ENCODE measurements at places on chromosomes 16 and 17. TPM values are rescaled to one million over a fixed set of nuclear protein-coding genes. Genes with fewer than 3 reads are reported as not detected.

The ITGAL gene
- total RNA-seq: 3.3 TPM

GRCh38 chr17:77364381-77364911 lies 223.7 kb downstream of the SEC14L1 start:
- peak overlapping the region; percentile 68 for H3K27ac ChIP-seq
- no peaks in the 10 kb centered on the region for H3K27me3 ChIP-seq
- H3K4me3 ChIP-seq: no peak overlapping the region
- DNase-seq: no peak

The RASD1 gene
- total RNA-seq: 250 TPM

The CCL3 gene
- total RNA-seq: not detected

DNA sequence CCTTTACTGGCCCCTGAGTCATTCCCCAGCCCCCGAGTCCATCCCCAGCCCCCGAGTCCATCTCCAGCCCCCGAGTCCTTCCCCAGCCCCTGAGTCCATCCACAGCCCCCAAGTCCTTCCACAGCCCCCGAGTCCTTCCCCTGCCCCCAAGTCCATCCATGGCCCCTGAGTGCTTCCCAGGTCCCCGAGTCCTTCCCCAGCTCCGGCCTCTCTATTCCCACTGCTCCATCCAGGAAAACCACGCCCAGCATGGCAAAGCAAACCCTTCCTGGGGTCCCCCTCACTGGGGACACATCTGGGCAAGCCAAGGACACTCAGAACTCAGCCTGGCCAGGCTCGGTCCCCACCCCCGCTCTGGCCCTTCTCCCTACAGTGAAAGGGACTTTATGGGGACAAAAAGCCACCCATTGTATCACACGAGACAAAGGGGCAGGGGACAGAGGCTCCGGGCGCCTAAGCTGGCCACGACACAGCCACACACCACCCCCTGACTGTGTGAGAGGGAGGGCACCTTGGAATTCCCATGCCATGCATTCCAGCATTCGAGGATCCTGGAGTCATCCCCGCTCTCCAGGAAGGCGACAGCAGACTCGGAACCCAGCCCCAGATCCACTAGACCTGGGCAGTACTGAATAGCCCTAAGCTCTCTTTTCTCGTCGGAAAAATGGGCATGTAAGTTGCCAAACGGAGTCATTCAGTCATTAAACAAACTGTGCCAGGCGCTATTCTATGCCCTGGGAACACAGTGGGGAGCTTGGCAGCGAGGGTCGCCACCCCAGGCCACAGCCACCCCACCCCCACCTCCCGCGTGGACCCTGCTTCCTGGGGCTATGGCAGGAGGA lies 14.0 kb downstream of the PLLP start:
- no peak overlapping the region for H3K4me3 ChIP-seq
- no peak for DNase-seq
- H3K4me1 ChIP-seq: peaks cover 6% of the 10 kb centered on the region
- H3K27ac ChIP-seq: peak overlapping the region; percentile 89
- no peaks in the 10 kb centered on the region for H3K36me3 ChIP-seq

The ZNF263 gene
- 61.5 TPM for total RNA-seq

DNA sequence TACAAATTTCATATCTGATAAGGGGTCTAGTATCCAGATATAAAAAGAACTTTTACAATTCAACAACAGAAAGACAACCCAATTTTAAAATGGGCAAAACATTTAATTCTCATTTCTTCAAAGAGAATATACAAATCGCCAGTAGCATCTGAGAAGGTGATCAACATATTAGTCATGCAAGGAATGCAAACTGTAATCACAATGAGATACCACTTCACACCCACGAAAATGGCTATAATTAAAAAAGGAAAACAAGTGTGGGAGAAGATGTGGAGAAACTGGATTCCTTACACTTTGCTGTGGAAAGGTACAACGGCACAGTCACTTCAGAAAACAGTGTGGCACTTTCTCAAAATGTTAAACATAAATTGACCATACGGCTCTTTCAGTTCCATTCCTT lies 168.2 kb downstream of the VPS53 start:
- no peaks in the 10 kb centered on the region for H3K36me3 ChIP-seq
- no peak overlapping the region for H3K27ac ChIP-seq
- H3K4me3 ChIP-seq: no peak overlapping the region
- no peak for DNase-seq
- no peaks in the 10 kb centered on the region for H3K4me1 ChIP-seq

DNA sequence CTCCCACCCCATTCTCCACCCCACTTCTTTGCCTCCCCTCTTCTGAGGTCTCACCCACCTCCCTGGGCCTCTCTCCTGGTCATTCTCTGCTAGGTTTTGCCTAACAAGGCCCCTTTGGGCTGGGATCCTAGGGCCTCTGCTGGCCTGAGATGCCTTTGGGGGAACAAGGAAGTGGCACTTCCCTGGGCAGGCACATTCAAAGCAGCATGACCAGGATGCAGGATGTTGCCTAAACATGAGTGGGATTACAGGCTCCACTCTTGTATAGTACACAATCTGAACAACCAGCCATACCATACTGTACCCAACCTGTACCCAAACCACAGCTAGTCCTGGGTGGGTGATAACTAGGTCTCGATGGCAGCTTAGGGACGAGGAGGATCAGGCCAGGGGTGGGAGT lies 9.0 kb downstream of the GALK1 start:
- peak overlapping the region; percentile 16 for H3K27ac ChIP-seq
- no peaks in the 10 kb centered on the region for H3K27me3 ChIP-seq
- DNase-seq: no peak

DNA sequence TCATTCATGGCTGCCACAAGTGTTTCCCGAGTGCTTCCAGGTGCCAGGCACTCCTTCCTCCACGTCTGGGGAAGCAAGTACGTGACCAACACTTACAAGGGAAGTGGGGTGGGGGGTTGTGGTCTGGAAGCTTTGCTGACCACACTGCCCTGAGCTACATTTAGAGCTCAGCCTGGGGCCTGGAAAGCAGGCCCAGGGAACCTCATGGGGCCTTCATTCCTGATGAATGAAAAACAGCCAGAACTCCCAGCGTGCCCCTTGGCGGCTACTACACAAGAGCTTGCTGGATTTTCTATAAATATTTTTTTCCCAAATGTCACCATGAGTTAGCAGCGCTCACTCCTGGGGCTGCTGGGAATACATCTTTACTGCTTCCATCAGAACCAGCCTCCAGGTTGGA lies 73.3 kb downstream of the ABCC12 start:
- H3K4me1 ChIP-seq: no peaks in the 10 kb centered on the region
- no peak overlapping the region for H3K4me3 ChIP-seq
- no peak overlapping the region for H3K27ac ChIP-seq

DNA sequence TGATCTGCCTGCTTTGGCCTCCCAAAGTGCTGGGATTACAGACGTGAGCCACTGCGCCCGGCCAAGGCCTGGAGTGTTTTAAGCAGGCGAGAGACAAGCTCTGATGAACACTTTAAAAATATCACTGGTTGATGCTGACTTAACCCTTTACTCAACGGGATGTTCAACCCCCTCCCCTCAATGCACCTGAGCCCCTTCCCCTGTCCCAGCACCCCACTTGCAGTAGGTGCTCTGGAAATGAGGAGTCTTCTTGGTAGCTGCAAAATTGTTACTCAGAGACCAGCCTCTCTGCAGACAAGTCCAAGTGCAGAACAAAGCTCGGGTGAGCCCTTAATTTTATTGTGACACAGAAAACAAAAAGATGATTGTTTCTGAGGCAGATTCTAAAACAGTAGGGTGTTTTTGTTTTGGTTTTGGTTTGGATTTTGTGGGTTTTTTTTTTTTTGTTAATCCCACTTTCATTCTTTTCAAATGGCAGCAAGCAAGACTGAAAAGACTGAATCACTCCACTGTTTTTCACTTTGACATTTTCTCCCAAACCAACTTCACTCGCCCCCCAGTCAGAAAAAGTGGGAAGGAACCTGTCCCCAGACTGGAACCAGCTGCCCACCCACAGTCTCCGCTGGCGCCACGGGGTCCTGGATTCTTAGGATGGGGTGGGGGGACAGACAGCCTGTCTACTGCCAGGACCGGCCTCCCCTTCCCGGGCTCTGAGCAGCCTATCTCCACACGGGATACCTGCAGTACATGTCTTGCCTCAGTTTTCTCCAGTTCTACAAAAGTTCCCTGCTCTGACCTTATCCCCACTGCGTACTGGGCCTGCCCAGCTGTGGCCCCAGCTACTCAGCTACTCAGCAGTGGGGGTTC lies 5.2 kb upstream of the PLLP start:
- peak overlapping the region; percentile 60 for H3K27ac ChIP-seq
- H3K4me1 ChIP-seq: peaks cover 43% of the 10 kb centered on the region
- H3K4me3 ChIP-seq: no peak overlapping the region
- no peaks in the 10 kb centered on the region for H3K36me3 ChIP-seq
- H3K27me3 ChIP-seq: no peaks in the 10 kb centered on the region
- no peak for DNase-seq

GRCh38 chr17:77768248-77768852 lies 190.2 kb upstream of the TNRC6C start:
- H3K36me3 ChIP-seq: no peaks in the 10 kb centered on the region
- H3K4me1 ChIP-seq: no peaks in the 10 kb centered on the region
- H3K27me3 ChIP-seq: no peaks in the 10 kb centered on the region
- H3K27ac ChIP-seq: no peak overlapping the region
- no peak overlapping the region for H3K4me3 ChIP-seq
- no peak for DNase-seq

GRCh38 chr16:16992975-16993765 lies 477.6 kb downstream of the XYLT1 start:
- H3K4me1 ChIP-seq: no peaks in the 10 kb centered on the region
- H3K4me3 ChIP-seq: no peak overlapping the region
- H3K27me3 ChIP-seq: no peaks in the 10 kb centered on the region
- DNase-seq: no peak
- no peak overlapping the region for H3K27ac ChIP-seq

The DOC2B gene
- total RNA-seq: 13.5 TPM

GRCh38 chr16:86214326-86215232 lies 295.7 kb upstream of the FOXF1 start:
- H3K4me1 ChIP-seq: no peaks in the 10 kb centered on the region
- H3K27me3 ChIP-seq: no peaks in the 10 kb centered on the region
- no peak for DNase-seq
- no peak overlapping the region for H3K27ac ChIP-seq
- H3K36me3 ChIP-seq: no peaks in the 10 kb centered on the region

- H3K4me3 ChIP-seq: no peak overlapping the region
Observed at GRCh38 chr17:36934144-36934691, 3.1 kb upstream of the LHX1 start.

- DNase-seq: no peak
- no peaks in the 10 kb centered on the region for H3K27me3 ChIP-seq
- H3K4me3 ChIP-seq: no peak overlapping the region
- peaks cover 4% of the 10 kb centered on the region for H3K4me1 ChIP-seq
Observed at GRCh38 chr16:75019007-75019406, 20.2 kb downstream of the ZNRF1 start.

DNA sequence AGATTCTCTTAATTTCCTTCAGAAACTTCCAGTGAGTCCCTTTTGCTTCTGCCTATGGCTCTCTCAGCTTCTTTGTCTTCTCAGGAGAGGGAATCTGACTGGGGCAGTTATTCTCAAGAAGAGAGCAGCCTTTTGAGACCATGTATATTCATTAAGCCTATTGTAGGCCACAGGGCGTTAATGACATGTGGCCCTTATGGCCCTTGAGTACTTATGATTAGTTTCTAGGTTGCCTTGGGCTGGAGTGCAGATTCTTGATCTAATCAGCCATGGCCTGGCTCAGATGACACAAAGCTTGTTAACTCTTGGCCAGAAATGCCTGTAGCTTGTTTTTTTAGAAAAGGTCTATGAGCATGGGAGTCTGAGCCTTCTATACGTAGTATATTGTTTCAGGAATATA lies 17.4 kb downstream of the MFSD11 start:
- DNase-seq: no peak
- H3K4me3 ChIP-seq: no peak overlapping the region
- H3K27ac ChIP-seq: no peak overlapping the region
- peaks cover 76% of the 10 kb centered on the region for H3K36me3 ChIP-seq

The KRT27 gene
- not detected for total RNA-seq

- no peak overlapping the region for H3K4me3 ChIP-seq
- H3K27me3 ChIP-seq: no peaks in the 10 kb centered on the region
- DNase-seq: no peak
- no peak overlapping the region for H3K27ac ChIP-seq
- H3K36me3 ChIP-seq: no peaks in the 10 kb centered on the region
Observed at GRCh38 chr16:66961914-66962313, 848 bp downstream of the CES3 start.

- no peak for DNase-seq
- no peaks in the 10 kb centered on the region for H3K4me1 ChIP-seq
- no peaks in the 10 kb centered on the region for H3K27me3 ChIP-seq
- H3K27ac ChIP-seq: no peak overlapping the region
- H3K4me3 ChIP-seq: no peak overlapping the region
Observed at GRCh38 chr16:2392025-2392424, 37.2 kb upstream of the CCNF start.

The FBXL16 gene
- 5.7 TPM for total RNA-seq

The OR1F1 gene
- total RNA-seq: not detected

The HOXB7 gene
- total RNA-seq: 2.4 TPM

The GINS2 gene
- total RNA-seq: 0.20 TPM

GRCh38 chr17:72598695-72599094 lies 477.9 kb downstream of the SOX9 start:
- no peak overlapping the region for H3K4me3 ChIP-seq
- H3K4me1 ChIP-seq: peaks cover 14% of the 10 kb centered on the region
- no peak overlapping the region for H3K27ac ChIP-seq
- no peaks in the 10 kb centered on the region for H3K36me3 ChIP-seq
- no peak for DNase-seq
- H3K27me3 ChIP-seq: peaks cover 6% of the 10 kb centered on the region

DNA sequence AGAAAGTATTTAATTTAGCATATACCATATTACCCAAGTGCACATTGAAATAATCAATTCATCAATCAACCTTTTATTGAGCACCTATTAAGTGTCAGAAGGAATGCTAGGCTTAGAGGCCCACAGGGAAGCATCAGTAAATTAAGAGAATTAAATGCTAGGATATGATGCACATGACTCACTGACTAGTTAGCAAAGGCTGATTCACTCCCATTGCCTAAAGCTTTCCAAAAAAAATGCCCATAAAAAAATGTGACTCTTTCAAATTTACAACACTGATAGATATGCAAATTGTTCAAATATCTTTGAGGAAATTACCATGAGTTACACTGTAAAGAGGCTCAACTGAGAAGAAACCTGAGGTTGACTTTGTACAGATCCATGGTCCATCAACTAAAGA lies 883.3 kb downstream of the CDH11 start:
- no peak for DNase-seq
- H3K36me3 ChIP-seq: no peaks in the 10 kb centered on the region
- no peaks in the 10 kb centered on the region for H3K27me3 ChIP-seq
- H3K4me3 ChIP-seq: no peak overlapping the region
- no peak overlapping the region for H3K27ac ChIP-seq

DNA sequence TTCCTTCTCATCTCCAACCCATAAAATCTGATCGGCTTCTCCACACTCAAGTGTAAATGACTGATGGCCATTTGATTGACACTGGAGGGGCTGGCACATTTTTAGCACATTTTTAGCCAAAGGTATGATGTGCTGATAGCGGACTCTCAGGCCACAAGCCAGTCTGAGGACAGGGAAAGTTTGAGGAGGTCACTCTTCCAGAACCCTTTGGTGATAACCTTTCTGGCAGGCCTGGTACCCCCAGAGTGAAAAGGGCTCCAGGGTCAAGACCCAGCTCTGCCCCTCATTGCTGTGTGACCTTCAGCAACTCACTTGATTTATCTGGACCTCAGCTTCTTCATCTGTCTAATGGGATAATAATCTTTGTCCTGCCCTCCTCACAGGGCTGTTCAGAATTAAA lies 1.7 kb upstream of the NLRC5 start:
- H3K27ac ChIP-seq: peak overlapping the region; percentile 77
- H3K36me3 ChIP-seq: peaks cover 5% of the 10 kb centered on the region
- H3K4me3 ChIP-seq: no peak overlapping the region

Measured in tibial nerve (tissue), 4 donors.